ENCODE measurements at places on chromosomes 16 and 17.

DNA sequence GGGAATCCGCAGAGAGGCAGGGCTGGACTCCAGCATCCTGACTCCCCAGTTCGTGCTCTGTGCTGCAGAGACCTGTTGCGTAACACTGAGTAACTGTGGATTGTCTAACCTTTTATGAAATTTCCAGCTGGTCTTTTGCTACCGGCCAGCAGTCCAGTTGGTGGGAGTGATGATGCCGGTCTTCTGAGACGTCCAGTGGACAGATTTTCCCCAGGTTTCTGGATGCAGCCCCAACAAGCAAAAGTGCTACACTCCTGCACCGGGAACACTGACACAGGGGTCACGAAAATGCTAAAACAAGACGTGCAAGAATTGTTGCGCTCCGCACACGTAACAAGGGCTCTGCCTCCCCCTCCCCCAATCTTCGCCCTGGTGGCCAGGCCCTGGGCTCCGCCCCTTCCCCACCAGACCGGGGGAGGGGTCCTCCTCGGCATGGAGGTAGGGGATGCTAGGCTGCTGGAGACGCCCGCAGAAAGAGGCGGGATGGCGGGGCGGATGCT lies 701 bp upstream of the MRC2 start:
- no peak for DNase-seq

DNA sequence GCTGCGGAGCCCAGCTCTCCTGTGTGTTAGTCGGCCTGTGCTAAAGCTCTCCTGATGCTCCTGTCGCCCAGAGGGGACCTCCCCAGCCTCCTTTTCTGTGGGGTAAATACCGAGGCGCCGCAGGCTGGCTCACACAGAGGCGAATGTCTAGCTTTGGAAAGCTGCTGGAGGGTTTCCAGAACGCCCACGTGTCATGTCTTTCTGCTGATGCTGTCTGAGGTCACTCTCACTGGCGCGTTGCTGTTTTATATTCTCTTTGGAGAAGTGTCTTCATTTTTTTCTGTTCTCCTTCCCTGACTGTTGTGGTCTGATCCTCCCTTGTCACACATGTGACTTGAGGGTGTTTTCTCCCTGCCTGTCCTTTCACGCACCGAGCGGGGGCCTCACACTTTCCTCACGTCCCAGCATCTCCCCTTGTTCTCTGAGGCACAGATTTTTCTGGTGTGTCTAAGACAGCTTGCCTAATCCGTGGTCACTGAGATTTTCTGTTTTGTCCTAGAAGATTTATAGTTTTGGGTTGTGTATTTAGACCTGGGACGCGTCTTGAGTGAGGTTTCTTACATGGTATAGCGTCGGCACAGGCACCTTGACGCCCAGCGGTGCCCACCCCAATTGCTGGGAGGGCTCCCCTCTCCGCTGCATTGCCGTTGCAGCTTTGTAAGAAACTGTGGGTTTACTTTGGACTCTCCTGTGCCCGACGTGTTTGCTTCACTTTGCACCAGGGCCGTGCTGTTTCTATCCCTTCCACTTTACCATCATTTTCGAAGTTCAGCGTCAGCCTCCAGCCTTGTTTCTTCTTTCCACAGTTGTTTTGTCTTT lies 92.1 kb upstream of the ZNF750 start:
- peak; percentile 4 for DNase-seq

- no peak for DNase-seq
Measured at GRCh38 chr17:3690094-3690715, 5.8 kb downstream of the P2RX5 start.

GRCh38 chr16:72649254-72649944 lies 398.5 kb downstream of the ZFHX3 start:
- no peak for DNase-seq

DNA sequence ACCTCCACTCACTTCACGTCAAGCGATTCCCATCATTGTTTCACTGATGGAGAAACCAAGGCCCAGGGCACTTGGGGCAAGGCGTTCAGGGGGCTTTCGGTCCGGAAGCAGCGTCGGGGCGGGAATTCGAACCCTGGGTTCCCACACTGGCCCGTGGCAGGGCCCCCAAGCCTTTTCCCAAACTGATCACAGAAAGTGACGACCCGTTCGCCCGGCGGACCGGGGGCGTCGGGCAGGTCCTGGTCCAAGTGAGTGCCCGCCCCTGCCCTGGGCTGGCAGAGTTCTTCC lies 856 bp upstream of the MON1B start:
- no peak for DNase-seq

DNA sequence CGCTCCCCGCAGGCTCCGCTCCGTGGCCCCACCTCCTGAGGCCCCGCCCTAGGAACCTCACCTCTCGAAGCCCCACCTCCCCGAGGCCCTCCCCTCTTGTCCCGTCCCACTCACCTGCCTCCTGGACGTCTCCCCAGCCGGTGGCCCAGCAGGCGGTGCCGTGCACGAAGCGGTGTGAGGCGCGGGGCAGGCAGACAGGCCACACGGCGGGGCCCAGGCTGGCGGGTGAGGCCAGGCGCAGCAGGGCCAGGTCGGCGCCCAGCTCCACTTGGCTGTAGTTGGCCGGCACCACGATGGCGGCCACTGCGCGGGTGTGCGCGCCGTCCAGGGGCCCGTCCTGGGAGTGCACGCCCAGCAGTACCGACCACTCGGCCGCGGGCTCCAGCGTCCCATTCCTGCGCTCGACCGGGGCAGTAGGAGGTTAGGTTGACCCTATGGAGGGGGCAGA lies 1.6 kb downstream of the PRSS36 start:
- no peak for DNase-seq

DNA sequence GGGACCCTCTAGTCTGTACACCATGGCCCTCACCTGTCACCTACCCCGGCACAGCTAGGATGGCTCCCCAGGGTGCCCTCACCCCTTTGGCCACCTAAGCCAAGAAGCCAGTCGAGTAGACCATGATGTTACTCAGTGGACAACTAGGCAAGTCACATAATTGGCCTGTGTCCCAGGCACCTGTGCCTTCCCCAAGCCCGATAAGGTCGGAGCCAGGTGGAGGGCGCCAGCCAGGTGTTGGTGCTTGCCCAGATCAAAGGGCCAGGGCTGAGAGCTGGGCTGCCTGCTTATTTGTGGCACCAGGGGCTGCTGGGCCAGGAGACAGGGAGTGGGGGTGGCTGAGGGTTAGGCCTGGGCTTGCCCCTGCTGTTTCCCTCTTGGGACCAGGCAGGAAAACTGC lies 16.8 kb downstream of the SPNS2 start:
- no peak for DNase-seq

GRCh38 chr16:49592546-49593423 lies 219.2 kb downstream of the C16orf78 start:
- no peak for DNase-seq

DNA sequence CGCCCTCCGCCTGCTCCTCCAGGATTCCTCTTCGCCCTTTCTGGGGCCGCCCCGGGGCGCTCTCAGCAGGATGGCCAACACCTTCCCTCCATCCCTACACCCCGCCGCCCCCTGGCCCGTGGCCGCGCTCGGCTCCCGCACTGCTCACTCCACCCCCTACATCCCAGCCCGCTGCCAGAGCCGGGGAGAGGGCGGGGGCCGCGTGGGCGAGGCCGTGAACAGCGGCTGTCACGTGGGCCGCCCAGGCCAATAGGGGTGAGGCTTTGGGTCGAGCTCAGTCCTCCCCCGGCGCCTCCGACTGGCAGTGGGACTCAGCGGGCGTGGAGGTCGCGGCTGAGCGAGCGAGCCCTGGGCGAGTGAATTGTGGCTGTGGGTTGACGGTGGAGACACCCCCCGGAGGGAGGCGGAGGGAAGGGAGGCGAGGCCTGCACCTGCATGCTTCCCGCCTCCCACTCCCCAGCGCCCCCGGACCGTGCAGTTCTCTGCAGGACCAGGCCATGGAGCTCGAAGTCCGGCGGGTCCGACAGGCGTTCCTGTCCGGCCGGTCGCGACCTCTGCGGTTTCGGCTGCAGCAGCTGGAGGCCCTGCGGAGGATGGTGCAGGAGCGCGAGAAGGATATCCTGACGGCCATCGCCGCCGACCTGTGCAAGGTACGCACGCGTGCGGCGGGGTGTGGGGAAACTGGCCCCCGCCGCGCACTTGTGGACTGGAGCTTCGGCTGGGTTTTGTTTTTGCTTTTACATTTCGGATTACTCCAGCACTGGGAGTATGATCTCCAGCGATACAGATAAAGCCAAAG lies at the start of gene ALDH3A2:
ALDH3A2 (plus strand) TSS at position 277 of the 799 bp plus-strand sequence; CDS start at position 498, 221 bp downstream.
- peak; percentile 87 for DNase-seq

All from T-helper 17 cell (primary cell).